ENCODE measurements at places on chromosomes 2 and 18.

- no peak for DNase-seq
Observed at GRCh38 chr18:65859075-65859474, 108.3 kb downstream of the CDH7 start.

- DNase-seq: no peak
Observed at GRCh38 chr2:177537213-177537612, 144.6 kb downstream of the AGPS start.

GRCh38 chr2:38743672-38744398 is 7.3 kb downstream of the SRSF7 start:
- no peak for DNase-seq

- DNase-seq: no peak
Observed at GRCh38 chr18:49652881-49653724, 91.2 kb downstream of the LIPG start.

DNA sequence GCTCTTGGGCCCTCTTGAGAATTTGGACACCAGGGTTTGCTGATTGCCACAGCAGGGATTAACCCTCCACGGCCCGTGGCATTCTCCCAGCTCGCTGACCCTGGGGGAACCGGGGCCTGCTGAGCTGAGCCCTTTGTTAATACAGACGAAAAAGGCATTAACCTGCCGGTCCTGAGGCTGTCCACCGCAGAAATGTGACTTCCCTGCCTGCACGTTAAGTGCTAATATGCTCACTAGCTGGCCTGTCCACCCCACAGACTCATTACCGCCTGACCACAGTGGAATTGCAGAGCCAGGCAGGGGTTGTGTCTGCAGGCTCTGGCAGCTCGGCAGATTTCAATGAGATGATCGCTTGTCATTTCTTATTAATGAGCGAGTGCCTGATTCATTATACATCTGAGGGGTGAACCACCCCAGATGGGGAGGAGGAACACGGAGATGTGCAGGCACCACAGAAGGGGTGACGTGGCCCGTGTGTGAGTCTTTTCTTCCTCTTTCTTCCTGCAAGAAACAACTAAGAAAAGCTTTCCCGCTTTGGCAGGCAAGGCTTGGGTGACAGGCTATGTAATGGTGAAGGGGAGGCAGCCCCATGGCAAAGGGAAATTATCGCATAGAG is 126.0 kb downstream of the GLI2 start:
- DNase-seq: no peak

- no peak for DNase-seq
Observed at GRCh38 chr2:98234776-98235175, 111.5 kb upstream of the CNGA3 start.
